ENCODE measurements at places on chromosomes 6 and 20.
A peak's percentile ranks its signal among the peaks of the same experiment; 100 is the strongest.

DNA sequence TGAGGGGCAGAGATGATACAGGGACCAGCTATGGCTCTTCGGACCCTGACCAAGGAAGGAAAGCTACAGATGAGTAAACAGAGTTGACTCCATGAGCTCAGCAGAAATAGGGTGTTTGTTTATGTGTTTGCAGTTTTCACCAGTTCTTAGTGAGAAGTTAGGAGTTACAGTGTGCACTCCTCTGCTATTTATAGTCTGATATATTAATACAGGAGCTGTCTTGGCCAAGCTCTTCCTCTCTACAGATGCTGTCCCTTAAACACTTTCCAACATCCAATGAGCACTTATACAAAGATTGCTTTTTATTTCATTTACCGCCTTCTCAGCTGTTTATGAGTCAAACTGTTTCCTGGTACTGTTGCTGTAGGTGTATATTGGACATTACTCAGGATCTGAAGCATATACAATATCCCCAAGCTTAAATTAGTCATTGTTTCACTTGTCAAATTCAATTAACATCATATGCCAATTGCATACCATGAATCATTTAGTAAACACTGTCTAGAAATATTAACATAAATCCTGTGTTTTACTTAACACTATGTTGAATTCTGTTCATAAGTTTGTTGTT lies 618.0 kb downstream of the PRKN start:
- no peak for DNase-seq

DNA sequence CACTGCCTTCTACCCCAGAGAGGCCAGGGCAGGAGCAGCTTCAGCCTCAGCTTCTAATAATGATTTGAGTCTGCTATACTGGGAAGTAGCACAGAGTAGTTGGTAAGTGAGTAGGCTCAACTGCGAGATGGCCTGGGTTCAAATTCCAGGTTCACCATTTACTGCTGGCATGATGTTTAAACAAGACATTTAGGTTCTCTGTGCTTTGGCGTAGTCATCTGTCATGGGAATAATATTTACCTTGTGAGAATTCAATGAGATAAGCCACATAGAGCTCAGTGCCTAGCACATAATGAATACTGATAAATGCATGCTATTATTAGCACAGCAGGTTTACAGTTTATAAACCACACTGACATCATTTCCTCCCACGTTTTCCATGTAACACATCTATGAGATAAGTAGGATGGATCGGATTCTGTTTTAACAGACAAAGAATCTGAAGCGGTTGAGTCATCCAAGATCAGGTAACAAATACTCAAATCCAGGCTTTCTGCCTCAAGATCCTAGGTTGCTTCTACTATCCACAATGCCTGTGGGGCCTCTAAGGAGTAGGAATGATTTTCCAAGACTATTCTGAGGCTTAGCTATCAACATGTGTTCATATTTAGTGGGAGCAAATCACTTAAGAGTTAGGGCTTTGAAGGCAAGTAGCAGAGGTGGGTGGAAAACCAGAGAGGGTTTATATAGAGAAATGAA lies 72.9 kb upstream of the DTNBP1 start:
- DNase-seq = no peak

DNA sequence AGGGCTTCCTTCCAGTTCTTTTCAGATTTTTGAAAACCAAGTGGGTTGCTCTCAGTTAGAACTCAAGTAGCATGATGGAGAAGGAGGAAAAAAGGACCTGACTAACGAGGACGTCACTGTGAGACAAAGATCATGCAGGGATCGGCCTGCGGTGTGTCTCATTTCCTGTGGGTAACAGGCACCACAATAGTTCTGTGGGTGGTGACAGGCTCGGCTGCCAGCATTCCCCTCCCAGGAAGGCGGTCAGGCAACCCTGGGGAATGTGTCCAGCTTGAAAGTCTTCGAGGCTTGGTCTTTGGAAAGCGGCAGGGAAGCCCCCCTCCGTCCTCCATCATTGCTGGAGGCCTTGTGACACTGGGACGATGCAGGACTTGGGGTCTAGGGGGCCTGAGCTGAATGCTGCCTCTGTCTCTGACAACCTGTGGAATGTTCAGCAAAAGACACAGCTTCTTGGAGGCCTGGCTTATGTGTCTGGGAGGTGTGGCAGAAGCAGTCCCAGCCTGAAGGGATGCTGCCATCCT lies 121.0 kb downstream of the BCAS1 start:
- DNase-seq = peak; percentile 66

GRCh38 chr6:166206510-166207283 lies 39.0 kb upstream of the TBXT start:
- no peak for DNase-seq

- DNase-seq = no peak
These were observed 175.8 kb upstream of the ARID1B start for GRCh38 chr6:156601152-156602065.

- no peak for DNase-seq
These were observed 22.2 kb downstream of the FAM110A start for GRCh38 chr20:855466-856360.

- DNase-seq = no peak
These were observed 65.1 kb upstream of the STX16 start for GRCh38 chr20:58585753-58586540.

GRCh38 chr20:58688840-58689239 lies 3.8 kb upstream of the NPEPL1 start:
- no peak for DNase-seq

- no peak for DNase-seq
These were observed 8.4 kb downstream of the SLC22A1 start for GRCh38 chr6:160129881-160130615.

DNA sequence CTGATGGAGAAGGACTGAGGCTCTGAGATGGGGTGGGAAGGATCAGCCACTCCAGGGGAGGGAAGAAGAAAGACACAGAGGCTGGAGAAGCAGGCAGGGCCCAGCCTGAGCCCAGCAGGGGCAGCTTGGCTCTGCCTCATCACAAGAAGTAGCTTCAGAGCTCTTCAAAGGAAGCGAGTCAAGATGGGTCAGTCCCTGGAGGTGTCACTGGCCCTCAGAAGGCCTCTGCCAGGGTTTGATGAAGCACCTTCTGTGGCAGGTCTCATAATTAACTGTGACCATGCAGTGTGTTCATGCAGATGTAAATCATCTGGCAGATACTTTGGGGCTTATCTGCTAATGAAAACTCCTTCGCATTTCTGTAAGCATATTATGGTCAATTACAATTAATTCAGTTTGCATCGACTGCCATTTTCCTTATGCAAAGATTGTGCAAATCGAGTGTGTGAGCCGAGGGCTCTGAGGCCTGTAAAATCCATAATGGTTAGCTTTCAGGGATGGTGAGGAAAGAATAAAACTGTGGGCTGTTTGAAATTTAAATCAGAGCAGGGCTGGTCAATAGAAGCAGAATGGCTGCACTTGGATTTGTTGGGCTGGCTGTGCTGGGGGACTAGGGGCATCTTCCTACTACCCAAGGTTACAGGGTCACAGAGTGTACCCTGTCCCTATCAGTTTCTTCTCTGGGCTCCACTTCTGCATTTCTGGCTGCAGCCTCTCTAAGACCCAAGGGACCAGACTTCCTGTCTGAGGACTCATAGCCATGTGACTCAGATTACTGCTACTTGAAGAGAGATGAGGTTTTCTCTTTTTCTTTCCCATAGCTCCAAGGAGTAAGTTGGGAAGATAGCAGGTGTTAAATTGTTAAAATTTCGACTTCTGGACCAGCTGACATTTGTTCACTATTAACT lies 376.6 kb downstream of the DHX35 start:
- DNase-seq = no peak

DNA sequence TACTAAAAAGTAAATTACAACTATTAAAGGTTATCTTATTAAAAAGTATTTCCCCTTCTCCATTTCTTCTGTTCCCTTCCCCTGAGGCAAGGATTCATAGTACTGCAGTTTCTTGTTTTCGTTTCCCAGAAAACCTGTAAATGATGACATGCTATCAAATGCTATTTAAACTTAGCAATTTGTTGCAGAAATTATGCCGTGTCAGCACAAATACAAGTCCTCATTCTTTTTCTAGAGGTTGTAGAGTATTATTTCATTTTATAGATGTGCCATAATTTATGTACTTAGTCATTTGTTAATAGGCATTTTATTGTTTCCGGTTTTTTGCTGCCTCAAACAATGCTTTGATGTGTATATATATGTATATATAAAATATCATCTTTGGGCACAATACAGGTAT lies 268.4 kb downstream of the PLCB1 start:
- no peak for DNase-seq

All from activated CD4-positive, CD25-positive, alpha-beta regulatory T cell treated with anti-CD3 and anti-CD28 coated beads, Interleukin-2, amount 50 U/mL, for 72 hours (primary cell).